ENCODE measurements at places on chromosomes 2 and 18. TPM values are rescaled to one million over a fixed set of nuclear protein-coding genes. Genes with fewer than 3 reads are reported as not detected.

GAREM1 gene
- 11.1 TPM for total RNA-seq

CGREF1 gene
- 0.57 TPM for total RNA-seq

RAB17 gene
- total RNA-seq, result 235 TPM

TP53I3 gene
- 23.2 TPM for total RNA-seq

POTEI gene
- total RNA-seq, result 2.0 TPM

FEV gene
- total RNA-seq, result not detected

WDR33 gene
- total RNA-seq, result 76.3 TPM

DNA sequence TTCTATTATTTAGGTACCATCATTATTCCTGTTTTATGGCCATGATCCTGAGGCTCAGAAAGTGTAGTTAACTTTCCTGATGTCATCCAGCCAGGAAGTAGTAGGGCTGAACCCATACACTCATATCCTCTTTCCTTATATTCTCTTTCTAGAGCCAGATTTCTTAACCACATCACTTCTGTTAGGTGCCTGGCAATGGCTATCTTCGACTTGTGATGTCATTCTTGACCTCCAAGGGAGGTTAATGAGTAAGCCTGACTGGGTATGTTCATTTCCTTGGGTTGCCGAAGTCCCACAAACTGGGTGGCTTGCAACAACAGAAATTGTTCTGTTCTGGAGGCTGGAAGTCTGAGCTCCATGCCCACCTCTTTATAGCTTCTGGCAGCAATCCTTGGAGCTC is 43.4 kb downstream of the ITGB6 start:
- no peak for DNase-seq

GRCh38 chr2:235911633-235912233 is 256.5 kb downstream of the GBX2 start:
- DNase-seq, result peak; percentile 42

GRCh38 chr2:122333932-122334331 is 578.5 kb downstream of the TSN start:
- DNase-seq, result no peak

GRCh38 chr2:176128982-176129796 is at the start of gene HOXD8:
HOXD8 (plus strand) TSS chr2:176129705; CDS start chr2:176130367, 662 bp downstream.
- peak; percentile 77 for DNase-seq

DNA sequence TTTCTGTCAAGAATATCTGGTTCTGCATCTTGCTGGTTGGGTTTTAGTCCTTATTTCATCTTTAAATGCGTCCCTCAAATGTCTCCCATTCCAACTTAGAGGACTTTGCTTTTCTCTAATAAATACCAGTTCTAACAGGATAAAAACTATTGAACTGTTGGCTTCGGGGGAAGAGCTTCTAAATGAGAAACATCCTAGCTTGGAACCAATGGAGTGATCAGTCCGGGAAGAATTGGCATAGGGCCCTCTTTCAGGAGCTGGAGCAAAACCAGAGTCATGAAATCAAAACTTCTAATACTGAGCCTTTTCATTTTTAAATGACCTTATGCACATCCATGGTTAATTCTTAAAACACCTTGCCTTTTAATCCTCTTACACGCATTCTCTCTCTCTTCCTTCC is 401.6 kb upstream of the SMIM21 start:
- no peak for DNase-seq

DNA sequence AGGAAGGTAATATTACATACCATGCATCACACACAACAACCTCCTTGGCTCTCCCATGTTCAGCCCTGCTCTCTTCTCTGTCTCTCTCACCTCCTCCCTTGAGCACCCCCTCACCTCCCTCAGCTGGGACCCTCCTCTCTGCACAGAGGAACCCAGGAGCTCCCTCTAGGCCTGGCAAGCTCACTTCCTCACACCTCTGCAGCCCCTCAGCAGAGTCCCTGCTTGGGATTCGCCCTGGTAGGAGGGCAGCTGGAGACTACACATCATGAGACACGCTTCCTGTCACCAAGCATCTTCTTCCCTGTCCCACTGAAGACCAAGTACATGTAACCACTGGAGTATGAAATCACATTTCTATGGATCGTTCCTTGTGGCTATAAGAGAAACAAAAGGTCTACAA is 51.0 kb downstream of the ADD2 start:
- DNase-seq, result peak; percentile 32

DNA sequence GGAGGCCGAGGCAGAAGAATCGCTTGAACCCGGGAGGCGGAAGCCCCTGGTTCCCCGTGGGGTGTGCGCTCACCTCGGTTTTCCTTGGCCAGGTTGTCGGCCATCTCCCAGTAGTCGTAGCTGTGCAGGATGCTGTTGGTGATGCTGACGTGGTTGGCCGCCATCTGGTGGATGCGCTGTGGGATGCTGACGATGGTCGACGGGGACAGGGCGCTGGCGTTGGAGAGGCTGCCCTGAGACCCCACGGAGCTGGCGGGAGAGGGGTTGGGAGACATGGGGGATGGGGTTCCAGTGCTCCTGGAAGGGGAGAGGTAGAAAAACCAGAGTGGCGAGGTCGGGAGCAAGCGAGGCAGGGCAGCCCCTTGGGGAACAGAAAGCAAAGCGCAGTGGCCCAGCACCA is 64.4 kb upstream of the REV1 start:
- DNase-seq, result peak; percentile 87

DNA sequence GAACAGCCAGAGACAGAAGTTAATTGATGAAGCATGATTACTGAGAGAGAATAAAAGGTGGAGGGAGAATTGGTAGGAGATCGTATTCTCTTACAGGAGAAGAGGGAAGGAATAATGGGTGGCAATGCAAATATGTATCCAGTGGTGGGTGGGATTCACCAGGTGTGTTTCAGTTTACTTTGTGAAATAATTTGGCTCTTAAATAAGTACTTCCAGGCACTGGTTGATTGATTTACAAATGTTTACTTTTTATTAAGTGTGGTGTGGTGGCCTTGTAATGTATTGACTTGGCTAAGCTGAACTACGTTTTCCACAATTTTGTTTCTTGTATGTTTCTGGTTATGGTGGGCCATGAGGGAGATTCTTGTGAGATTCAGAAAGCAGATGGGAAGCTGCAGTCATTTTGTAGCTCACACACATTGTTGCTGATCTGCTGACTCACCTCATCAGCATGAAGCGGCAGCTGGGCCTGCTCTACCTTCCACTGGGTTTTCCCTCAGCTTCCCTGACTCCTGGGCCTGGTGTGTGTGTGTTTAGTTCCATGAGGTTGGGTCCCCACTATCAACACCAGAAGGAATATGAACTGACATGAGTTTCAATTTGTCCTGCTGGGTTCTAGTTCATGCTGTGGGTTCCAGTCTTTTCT is 32.6 kb downstream of the MYL12B start:
- DNase-seq, result no peak

DNA sequence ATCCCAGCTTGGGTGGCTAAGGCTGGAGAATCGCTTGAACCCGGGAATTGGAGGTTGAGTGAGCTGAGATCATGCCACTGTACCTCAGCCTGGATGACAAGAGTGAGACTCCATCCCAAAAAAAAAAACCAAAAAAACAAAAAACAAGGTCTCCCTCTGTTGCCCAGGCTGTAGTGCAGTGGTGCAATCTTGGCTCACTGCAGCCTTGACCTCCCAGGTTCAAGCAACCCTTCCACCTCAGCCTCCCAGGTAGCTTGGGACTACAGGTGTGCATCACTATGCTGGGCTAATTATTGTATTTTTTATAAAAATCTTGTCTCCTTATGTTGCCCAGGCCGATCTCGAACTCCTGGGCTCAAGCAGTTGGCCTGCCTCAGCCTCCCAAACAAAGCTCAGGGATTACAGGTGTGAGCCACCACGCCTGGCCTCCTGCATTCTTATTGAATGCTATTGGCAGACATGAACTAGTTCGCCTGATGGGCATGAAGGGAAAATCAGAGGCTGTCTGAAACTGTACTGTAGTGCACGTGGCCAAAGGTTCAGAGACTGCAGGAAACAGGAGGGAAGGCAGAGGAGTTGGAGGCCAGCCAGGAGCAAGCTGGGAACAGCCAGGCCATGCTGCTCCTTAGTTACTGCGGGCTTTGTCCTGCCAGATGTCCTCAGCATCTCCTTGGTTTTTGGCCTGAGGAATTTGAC is 16.0 kb upstream of the ASXL2 start:
- no peak for DNase-seq

GRCh38 chr18:864872-865273 is 39.8 kb upstream of the ADCYAP1 start:
- peak; percentile 90 for DNase-seq

DNA sequence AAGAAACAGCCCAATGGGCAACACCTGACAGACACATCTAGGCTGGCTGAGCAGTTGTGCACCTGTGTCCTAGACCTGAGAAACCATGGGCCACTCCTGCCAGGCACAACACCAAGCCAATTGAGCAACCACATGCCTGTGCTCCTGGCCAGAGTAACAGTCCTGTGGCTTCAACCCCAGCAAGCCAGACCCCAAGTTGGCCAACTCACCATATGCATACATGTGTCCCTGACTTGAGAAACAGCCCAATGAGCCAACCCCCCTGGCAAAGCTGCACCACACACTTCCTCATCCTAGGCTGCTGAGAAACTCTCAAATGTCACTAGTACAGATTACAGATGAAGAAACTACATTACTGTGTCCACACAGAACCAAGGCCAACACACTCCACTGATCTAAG is 36.6 kb downstream of the USP34 start:
- DNase-seq, result no peak

DNA sequence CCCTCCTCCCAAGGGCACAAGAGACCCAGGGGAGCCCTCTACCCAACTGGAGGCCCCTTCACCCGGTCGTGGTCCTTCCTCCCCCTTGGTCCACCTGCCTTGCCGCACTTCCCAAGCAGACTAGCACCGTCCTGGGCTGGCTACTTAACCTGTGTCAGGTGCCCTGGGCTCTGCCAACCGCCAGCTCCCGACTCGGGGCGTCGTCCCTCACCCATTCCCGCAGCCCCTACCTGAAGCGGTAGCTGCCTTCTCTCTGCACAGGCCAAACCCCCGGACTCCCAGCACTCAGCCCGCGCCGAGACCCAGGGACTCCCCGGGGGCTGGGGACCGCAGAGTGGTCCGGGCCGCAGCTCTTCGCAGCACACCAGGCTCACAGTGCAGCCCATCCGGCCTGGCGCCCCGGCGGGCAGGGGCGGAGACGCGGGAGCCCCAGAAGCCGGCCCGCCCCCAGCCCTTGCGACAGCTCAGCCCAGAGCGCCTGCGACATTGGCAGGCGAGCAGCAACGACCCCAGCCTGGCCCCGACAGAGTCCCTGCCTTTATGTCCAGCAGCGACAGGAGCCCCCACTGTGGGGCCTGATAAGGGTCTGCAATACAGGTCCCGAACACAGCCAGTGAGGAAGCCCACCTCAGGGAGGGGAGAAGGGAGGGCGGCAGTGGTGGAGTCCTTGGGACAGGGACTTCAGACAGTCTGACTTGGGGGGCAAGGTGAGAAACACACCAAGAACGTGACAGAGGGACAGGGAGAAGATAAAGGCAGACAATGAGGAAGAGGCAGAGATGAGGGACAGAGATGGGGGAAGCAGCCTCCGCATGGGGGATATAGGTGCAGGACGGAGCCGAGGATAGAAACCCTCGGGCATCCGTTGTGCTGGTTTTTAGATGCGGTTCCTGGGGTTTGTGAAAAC is 31.0 kb upstream of the TNS1 start:
- DNase-seq, result peak; percentile 77

DNA sequence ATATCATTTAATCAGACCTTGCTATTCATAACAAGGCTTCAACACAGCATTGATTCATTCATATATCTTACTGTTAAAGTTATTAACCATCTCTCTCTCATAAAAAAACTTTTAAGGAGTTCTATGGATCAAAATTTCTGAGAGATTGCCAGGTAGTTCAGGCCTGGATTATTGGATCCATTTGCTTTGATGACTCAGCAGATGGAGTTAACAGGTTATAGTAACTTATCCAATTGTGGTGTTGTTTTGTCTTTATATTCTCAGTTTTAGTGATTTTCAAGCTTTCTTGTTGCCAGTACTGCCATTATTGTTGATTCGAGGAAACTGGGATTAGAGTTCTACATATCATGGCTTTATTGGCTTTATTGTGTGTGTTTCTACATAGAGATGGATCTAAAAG is 195.7 kb upstream of the MMADHC start:
- no peak for DNase-seq

DNA sequence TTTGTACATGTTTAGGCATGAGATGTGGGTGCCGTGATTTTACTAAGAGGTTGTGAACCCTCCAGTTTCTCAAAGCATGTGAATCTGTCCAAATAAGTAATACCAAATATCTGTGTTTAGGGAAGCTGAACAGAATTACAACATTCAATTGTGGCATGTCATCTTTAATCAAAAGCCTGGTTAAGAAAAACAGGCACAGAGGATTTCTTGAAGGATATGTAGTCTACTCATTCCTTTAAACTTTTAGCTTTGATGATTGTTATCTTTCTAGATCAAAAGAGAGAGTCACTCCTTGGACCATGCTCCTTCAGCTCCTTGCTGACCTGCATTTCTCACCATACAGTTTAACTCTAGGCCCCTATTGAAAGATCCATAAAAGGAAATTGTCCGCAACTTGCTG is 296.8 kb downstream of the STK39 start:
- no peak for DNase-seq

DNA sequence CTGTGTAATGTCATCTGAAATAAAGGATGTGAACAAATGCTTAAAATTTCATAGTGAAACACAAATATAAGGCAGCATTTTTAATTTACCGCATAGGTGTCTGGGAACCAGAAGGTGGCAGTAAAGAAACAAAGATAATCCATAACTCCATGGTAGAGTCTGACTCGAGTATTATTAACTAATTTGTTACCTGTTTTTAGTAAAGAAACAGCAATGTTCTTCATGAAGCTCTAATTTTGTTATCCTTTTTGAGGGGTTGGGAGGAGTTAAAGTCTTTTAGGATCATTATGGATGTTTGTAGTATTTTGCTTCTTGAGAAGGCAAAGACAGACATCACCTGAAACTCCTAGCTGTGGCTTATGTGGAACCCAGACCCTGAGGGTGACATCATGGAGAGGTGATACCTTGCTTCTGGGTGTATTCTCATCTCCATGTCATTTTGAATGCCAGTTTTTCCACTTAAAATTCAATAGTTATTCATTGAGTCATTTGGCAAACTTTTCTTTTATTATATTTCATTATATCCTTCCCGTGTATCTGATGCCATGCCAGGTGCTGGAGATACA is 286.2 kb upstream of the EPAS1 start:
- DNase-seq, result no peak

DNA sequence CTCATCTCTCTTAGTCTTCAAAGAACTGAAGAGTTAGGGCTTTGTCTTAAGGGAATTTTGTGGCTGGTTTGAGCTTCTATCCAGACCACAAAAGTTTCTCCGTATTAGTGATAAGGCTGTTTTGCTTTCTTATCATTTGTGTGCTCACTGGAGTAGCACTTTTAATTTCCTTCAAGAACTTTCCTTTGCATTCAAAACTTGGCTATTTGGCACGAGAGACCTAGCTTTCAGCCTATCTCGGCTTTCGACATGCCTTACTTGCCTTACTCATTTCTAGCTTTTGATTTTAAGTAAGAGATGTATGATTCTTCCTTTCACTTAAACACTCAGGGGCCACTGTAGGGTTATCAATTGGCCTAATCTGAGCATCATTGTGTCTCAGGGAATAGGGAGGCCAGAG is 29.9 kb downstream of the HDHD2 start:
- DNase-seq, result no peak
